ENCODE measurements at places on chromosomes 11 and 22. TPM values are rescaled to one million over a fixed set of nuclear protein-coding genes. Genes with fewer than 3 reads are reported as not detected.

The ZP1 gene
- total RNA-seq: 0.05 TPM

The MCHR1 gene
- not detected for total RNA-seq

The GSTT2 gene
- total RNA-seq: not detected

The MISFA gene
- 8.2 TPM for total RNA-seq

The SLC22A6 gene
- total RNA-seq: not detected

The RELA gene
- total RNA-seq: 29.7 TPM

The CDC42BPG gene
- 4.1 TPM for total RNA-seq

The FAT3 gene
- 0.41 TPM for total RNA-seq

The OVOL1 gene
- not detected for total RNA-seq

The SC5D gene
- 25.6 TPM for total RNA-seq

The KDELR3 gene
- 24.4 TPM for total RNA-seq

The CCDC89 gene
- 13.6 TPM for total RNA-seq

The SCN3B gene
- 0.05 TPM for total RNA-seq

The FADD gene
- 69.0 TPM for total RNA-seq

The OR52I1 gene
- total RNA-seq: not detected

The TMEM135 gene
- total RNA-seq: 18.7 TPM

The PATE2 gene
- total RNA-seq: not detected

The GLYAT gene
- not detected for total RNA-seq

The ANO5 gene
- total RNA-seq: 0.02 TPM

The NNMT gene
- total RNA-seq: 204 TPM

The AIFM3 gene
- total RNA-seq: not detected

The BEST1 gene
- total RNA-seq: 1.00 TPM

The TRIM49 gene
- not detected for total RNA-seq

The TMA7B gene
- total RNA-seq: not detected

The NUP98 gene
- total RNA-seq: 96.6 TPM

The DERL3 gene
- total RNA-seq: 0.79 TPM

The MOV10L1 gene
- 2.0 TPM for total RNA-seq

The OR5M3 gene
- total RNA-seq: not detected

The TMEM45B gene
- not detected for total RNA-seq

The TRIM29 gene
- total RNA-seq: 10.2 TPM

The MFRP gene
- total RNA-seq: not detected

The NAA40 gene
- 12.5 TPM for total RNA-seq

The GRAMD1B gene
- total RNA-seq: 4.6 TPM

The TUBA8 gene
- total RNA-seq: 1.3 TPM

The EFCAB6 gene
- total RNA-seq: 0.88 TPM

The FZD4 gene
- total RNA-seq: 2.8 TPM

The ELMOD1 gene
- total RNA-seq: 0.05 TPM

The ISX gene
- not detected for total RNA-seq

The SAA2 gene
- total RNA-seq: 4.9 TPM

The OR52H1 gene
- total RNA-seq: not detected

The SUN2 gene
- 77.4 TPM for total RNA-seq

The GALNT18 gene
- 5.7 TPM for total RNA-seq

The CADM1 gene
- 14.6 TPM for total RNA-seq

The SCN4B gene
- not detected for total RNA-seq

The OR10A3 gene
- total RNA-seq: not detected

The CASP5 gene
- not detected for total RNA-seq

The PRDX5 gene
- 344 TPM for total RNA-seq

The SOX10 gene
- total RNA-seq: not detected

The KRTAP5-8 gene
- not detected for total RNA-seq

The PRRG4 gene
- total RNA-seq: 3.1 TPM

The KRTAP5-6 gene
- total RNA-seq: not detected

The SUSD2 gene
- 2.6 TPM for total RNA-seq

The TSSK2 gene
- total RNA-seq: not detected

The PTPN5 gene
- total RNA-seq: not detected
